ENCODE measurements at places on chromosomes 3 and 15.

DNA sequence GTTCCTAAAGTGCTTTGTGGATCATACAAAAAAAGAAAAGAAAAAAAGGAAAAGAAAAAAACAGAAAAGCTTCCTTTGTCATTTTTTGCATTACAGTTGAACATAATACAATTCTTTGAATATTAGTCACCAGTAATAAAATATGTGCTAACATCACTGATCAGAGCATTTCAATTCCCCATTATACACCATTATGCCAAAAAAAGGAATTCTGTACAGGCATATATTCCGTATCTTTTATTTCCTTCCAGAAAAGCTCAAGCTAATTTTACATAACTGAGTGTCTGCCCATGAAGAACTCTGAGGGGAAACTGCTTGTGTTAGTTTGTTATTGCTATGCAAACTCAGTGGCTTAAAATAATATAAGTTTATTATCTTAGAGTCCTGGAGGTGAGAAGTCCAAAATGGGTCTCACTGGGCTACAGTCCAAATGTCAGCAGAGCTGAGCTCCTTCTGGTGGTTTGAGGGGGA lies 377.9 kb downstream of the GAP43 start:
- no peak for DNase-seq

DNA sequence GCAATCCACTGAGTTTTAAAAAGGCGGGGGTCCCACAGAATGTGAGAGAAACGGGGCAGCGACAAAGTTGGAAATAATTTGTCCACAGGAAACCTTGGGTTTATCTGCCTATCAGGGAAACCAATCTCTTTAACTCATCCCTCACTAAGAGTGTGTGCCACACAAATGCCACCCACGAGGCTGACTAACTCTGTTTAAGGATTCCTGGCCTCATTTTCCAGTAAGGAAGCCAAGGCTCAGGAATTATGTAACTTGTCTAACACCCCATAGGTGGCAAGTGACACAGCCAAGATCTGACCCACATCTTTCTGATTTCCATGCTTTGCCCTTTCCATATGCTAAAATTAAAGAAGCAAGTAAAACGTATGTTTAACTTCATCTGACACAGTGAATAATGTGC lies 263.2 kb downstream of the CNTN3 start:
- DNase-seq, result no peak

GRCh38 chr3:72517336-72517735 lies 330.9 kb downstream of the SHQ1 start:
- no peak for DNase-seq

GRCh38 chr15:100308213-100308600 lies 33.6 kb downstream of the ADAMTS17 start:
- no peak for DNase-seq

- no peak for DNase-seq
These were observed 6.6 kb downstream of the HERC1 start for GRCh38 chr15:63827113-63827512.

All from activated gamma-delta T cell treated with Interleukin-2 at 50 U/mL for 16 hours (primary cell).